NCI-H187 treated with DMSO at 0.1 percent for 48 hours (cell line): ENCODE measurements at places on chromosomes 16 and 17.

- no peak for DNase-seq
These were observed 480.2 kb upstream of the ERCC4 start for GRCh38 chr16:13439766-13440165.

GRCh38 chr17:72991651-72992050 lies 100.8 kb downstream of the SLC39A11 start:
- DNase-seq = no peak

GRCh38 chr17:76638263-76638662 lies 5.3 kb downstream of the ST6GALNAC1 start:
- DNase-seq = no peak

DNA sequence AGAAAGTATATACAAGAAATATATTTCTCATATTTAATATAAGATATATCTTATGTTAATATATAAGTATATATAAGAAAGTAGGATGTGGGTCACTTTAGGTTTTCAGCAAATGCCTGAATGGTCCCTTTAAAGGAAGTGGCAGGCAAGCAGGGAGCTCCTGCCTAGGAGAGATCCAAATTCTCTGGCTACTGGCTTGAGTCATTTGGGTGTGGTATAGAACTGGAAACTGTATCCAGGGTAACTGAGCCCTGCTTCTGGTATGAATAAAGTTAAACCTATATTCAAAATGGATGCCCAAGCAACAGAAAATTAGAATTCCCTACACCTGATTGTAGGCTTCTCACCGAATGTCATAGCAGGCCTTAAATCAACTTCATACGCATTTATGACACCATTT lies 144.4 kb downstream of the ZNF18 start:
- no peak for DNase-seq

DNA sequence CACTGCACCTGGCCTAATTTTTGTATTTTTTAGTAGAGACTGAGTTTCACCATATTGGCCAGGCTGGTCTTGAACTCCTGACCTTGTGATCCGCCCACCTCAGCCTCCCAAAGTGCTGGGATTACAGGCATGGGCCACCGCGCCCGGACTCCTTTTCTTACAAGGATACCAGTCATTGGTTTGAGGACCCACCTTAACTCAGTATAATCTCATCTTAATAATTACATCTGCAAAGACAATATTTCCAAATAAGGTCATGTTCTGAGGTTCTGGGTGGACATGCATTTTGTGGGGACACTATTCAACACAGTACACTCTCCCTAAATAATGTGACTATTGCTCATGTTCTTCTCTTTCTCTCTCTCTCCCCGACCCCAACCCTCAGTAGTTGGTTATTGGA lies 63.7 kb downstream of the ERCC4 start:
- DNase-seq = no peak

- DNase-seq = no peak
These were observed 12.3 kb downstream of the CNTROB start for GRCh38 chr17:7944326-7944725.

GRCh38 chr17:81322271-81323082 lies 27.4 kb upstream of the SLC38A10 start:
- DNase-seq = no peak

DNA sequence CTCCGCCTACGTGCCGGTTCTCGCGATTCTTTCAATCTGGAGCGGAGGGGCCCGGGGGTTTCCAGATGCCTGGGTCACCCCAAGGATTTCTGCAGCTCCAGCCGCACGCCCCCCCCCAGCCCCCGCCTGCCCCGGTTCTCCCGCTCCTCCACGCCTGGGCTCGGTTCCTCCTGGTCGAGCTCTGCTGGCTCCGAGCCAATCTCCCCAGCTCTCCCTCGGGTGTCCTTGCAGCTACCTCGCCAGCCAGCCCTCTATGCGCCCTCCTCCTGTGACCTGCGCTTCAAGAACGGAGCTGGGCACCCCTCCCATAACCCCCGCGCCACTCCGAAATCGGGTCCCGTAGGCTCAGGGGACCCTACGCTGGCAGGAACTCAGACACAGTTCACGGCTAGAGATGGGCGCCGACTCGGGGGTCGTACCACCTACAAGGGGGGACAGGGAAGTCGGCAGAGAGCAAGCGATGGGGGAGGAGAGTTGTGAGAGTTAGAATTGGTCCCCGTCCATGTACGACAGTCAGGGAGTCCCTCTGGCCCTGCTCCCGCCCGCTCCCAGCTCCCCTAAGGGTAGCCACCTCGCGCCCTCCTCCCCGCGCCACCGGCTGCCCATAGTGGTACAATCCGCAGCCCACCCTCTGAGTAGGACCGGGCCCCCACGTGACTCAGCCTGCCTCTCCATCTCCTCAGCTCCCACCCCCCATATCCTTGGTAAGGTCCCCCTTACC lies 961 bp downstream of the FGF11 start:
- no peak for DNase-seq

- DNase-seq = no peak
These were observed 1.2 kb upstream of the YPEL2 start for GRCh38 chr17:59330053-59330942.

DNA sequence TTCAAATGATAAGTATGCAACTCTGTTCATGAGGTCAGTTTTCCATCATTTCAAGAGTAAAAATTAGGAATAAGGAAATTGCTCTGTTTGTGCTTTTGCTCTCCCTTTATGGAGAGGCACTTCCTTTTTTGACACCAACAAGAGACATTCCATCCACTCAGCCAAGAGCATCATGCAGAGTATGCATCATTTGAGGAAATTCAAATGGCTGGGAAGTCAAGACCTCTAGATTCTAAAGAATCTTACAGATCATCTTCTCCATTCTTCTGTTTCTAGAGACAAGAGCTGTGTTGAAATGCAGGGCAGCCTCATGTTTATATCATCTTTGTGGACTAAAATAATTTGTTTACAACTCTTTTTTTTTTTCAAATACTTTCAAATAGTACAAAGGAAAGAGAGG lies 669.4 kb downstream of the CDH11 start:
- DNase-seq = no peak

GRCh38 chr16:5309946-5310611 lies 212.5 kb upstream of the EEF2KMT start:
- DNase-seq = no peak

GRCh38 chr16:85479972-85480726 lies 133.0 kb upstream of the GSE1 start:
- no peak for DNase-seq

- no peak for DNase-seq
These were observed 42.4 kb upstream of the TRAP1 start for GRCh38 chr16:3759736-3760135.

GRCh38 chr16:85674828-85675227 lies 13.9 kb downstream of the GINS2 start:
- no peak for DNase-seq

DNA sequence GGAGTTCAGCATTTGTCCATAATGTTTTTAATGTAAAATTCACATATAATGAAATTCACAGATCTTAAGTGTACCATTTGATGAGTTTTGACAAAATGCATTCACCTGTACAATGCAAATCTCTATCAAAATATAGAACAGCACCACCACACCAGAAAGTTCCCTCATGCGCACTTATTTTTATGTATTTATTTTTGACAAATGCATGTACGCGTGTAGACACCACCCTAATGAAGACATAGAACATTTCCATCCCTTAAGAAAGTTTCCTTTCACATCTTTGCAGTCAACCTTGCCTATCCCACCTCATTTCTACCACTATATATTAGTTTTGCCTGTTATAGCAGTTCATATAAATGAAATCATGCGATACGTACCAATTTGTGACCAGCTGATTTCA lies 15.6 kb upstream of the IL4R start:
- no peak for DNase-seq
